Mammary epithelial cell (primary cell): ENCODE measurements at places on chromosomes 13 and 19. TPM values are rescaled to one million over a fixed set of nuclear protein-coding genes. Genes with fewer than 3 reads are reported as not detected.

RNU6-9 gene
- not detected in 2 replicates for total RNA-seq

IL17D gene
- 0.67 TPM for total RNA-seq

LAIR2 gene
- total RNA-seq = not detected

PRR19 gene
- 1.0 TPM for total RNA-seq

SPRED3 gene
- 4.5 and 6.1 TPM in 2 replicates for total RNA-seq

AKAP11 gene
- 28.5 TPM for total RNA-seq

HPN gene
- 1.0 TPM for total RNA-seq

BEST2 gene
- total RNA-seq = not detected in 2 replicates

DNA sequence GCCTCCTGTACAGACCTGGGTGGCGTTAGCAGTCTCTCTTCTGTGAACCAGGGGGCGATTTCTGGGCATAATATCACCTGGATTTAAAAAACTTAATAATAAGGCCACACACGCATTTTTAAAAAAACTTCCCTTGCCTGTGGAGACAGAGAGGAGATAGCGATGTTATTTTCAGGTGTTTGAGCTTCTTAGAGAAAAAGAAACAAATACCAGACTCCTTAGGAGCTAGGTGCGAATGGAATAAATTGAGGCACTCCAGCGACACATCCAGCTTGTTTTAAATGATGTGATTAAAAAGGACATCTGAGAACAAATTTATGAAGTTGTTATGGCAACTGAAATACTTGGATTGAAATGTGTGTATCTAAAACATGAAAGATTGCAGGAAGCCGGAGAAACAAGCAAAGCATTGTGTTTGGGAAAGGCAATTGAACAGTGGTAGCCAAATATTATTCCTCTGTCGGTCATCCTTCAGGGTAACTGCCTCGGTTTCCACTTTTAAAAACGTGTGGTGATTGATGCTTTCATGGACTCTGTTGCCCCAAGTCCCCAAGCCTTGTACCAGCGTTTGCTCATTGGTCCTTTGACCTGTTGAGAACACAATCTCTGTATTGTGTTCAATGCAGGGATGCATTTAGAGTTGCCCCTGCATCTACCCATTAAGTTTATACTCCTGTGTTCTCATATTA lies 158.7 kb downstream of the TM9SF2 start:
- DNase-seq = no peak

GRCh38 chr19:15507068-15508034 lies 974 bp upstream of the CYP4F22 start:
- no peak for DNase-seq

DNA sequence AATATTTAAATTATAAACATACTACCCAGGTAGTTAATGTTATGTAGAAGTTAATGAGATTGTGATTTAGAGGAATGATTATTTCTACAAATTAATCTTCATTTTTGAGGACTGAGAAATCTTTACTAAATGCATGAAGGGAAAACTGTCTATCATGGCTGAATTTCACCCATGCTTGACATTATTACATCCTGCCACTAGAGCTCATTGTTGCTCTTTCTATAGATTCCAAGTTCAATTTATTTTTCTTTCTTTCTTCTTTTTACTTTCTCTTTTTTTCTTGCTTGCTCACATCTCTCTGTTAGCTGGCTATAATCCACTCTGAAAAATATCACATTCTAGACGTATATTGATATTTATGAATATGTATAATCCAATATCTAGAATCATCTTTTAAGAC lies 505.0 kb upstream of the KLHL1 start:
- no peak for DNase-seq

DNA sequence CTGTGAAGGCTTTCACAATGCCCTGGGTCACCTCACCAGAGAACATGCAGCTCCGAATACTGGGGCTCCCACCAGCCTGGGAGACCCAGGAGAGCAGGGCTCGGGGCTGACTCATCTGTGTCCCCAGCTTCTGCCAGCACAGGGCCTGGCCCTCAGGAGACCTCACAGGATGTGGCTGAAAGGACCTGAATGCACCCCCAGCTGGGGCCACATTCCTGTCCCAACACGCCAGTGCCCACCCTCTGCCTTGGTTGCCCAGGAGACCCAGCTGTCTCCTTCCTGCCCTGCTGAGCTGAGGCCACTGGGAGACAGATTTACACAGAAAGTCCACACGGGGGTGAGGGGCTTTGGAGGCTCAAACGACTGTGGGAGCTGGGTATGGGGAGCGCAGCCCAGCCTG lies 11.9 kb downstream of the BCAT2 start:
- DNase-seq = no peak

DNA sequence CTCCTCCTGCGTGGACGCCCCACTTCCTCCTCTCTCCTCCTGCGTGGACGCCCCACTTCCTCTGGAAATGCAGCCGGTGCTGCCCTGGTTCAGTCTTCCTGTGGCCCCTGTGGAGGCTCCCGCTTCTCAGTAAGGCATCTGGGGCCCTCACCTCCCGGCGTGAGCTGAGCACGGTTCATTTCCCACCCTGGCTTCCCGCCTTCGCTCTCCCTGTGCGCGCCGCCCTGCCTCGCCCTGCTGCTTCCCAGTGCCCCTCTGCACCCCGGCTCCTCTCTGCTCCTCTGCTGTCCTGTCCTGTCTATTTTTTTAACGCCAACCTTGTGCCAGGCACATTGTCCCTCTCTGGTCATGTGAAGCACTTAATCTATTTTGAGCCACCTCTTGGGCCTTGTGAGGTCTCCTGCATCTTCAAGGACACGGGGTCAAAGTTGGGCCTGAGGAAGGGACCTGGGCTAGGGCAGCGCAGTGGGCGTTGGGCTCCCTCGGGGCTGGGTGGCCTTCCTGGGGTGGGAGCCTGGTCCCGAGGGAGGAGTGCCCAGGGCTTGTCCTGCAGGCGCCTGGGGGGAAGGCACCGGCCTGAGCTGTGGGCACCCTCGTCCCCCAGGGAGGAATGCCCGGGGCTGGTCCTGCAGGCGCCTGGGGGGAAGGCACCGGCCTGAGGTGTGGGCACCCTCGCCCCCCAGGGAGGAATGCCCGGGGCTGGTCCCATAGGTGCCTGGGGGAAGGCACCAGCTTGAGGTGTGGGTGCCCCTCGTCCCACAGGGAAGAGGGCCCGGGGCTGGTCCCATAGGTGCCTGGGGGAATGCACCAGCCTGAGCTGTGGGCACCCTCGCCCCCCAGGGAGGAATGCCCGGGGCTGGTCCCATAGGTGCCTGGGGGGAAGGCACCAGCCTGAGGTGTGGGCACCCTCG lies 13.0 kb downstream of the HCN2 start:
- no peak for DNase-seq

DNA sequence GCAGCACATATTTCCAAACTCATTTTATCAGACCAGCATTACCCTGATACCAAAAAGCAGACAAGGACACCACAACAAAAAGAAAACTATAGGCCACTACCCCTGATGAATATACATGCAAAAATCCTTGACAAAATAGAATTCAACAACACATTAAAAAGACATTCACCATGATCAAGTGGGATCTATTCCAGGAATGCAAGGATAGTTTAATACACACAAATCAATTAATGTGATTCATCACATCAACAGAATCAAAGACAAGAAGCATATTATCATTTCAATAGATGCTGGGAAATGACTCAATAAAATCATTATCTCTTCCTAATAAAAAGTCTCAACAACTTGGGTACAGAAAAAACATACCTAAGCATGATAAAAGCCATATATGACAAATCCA lies 11.2 kb downstream of the ZNF347 start:
- no peak for DNase-seq

DNA sequence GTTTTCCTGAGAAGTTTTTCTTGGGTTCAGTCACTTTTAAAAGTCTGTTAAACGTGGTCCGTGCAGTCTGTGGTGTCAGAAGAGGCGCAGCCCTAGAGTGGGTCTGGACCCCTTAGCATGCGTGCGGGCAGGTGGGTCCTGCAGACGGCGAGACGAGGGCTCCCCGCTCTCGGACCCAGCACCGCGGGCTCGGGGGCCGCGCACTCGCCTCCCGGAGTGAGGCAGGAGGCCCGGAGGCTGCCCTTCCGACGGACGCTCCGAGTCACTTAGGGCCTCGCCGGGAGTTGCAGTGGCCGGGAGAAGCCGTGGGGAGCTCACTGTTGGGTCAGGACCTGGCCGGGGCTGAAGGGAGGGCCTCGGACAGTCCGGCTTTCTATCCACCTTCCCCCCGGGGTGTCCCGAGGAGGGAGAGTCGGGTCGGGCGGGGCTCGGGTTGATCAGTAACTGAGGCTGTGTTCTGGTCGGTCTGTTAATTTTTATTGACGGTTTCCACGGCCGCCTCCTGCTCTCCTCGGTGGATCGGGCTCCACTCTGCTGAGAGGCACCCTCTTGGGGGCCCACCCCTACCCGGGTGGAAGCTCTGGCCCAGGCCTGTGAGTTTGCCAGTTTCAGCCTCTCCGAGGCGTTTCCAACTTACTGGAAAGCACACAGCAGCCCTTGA lies 1.3 kb downstream of the PTBP1 start:
- DNase-seq = no peak

DNA sequence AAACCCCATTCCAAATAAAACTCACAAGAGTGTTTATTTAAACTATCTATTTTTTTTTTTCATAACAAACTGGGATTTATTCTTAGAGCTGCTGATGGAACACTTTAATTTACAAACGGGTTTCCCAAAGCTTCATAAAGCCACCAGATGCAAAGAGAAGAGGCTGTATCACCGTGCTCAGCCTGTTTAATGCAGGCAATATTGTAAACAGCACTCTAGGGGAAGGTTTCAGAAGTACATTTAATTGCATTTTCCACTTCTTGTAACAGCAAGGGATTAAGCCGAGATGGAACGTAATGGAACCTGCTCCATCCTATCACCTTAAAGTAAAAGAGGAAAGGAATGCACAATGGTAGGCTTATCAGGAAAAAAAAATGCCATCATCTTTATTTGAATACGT lies 550.6 kb upstream of the ARGLU1 start:
- no peak for DNase-seq

DNA sequence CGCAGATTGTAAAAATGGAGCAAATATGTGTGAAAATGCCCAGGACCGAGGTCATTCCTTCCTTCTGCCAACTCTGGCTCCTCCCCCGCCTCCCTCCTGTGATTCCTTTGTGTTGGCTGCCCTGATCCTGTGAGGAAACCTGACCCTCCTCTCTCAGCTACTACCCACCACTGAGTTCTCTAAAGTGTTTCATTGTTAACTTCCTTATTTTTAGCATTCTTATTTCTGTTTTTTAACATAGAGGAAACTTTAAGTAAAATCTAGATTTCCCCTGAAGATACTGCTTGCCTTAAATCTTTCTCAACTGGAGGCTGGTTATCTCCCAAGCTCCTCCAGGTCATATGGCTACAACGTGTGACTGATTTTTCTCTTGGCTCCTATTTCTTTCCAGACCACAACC lies 21.7 kb upstream of the FBXL3 start:
- no peak for DNase-seq

DNA sequence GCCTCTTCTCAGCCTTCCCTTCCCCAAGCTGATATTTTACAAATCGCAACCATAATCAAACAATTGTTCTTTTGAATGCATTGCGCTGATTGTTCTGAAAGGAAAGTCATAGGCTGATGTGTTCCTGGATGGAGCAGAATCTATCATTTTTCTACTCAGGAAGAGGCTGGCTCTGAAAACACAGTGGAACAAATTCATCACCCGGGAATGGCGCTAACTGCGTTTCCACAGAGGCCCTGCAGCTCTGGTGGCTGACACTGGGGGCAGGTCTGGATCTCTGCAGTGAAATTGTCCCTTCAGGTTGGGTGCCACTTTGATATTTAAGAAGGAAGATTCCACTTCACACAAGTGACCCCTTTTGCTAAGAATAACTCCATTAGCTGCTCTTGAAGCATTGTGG lies 1060.8 kb downstream of the UQCRFS1 start:
- DNase-seq = no peak

- no peak for DNase-seq
Observed at GRCh38 chr13:51324714-51325420, 14.6 kb upstream of the SERPINE3 start.

GRCh38 chr19:40392894-40393517 lies 3.0 kb upstream of the HIPK4 start:
- peak; percentile 40 for DNase-seq

- DNase-seq = no peak
Observed at GRCh38 chr19:10920288-10920655, 8.2 kb downstream of the YIPF2 start.

GRCh38 chr19:34241513-34242337 lies 12.6 kb upstream of the GARRE1 start:
- DNase-seq = no peak

DNA sequence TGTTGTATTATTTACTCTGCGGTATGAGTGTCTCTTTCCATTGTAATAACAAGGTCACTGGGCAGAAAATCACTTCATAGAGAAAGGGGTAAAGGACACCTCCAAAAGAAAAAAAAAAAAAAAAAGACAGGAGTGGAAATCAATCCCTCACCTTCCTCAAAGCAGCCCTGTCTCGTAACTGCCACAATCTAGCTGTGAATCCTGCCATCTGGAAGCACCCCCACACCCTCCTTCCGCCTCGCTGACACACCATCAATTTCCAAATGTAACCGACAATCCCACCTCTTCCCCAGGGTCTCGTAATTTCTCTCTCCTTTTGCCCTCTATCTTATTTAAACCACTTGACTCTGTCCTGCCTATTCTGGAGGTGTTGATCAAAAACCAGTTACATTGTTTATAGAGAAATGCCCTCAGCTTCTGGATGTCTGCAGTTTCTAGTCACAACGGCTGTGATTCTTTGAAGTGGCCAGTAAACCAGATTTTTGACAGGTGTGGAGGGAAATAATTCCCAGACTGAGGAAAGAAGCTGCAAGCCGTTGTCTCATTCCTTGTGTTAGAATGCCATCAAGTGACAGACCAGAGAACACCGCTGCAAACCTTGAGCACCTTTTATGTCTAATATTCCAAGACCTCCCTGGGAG lies 9.1 kb upstream of the POP4 start:
- no peak for DNase-seq

DNA sequence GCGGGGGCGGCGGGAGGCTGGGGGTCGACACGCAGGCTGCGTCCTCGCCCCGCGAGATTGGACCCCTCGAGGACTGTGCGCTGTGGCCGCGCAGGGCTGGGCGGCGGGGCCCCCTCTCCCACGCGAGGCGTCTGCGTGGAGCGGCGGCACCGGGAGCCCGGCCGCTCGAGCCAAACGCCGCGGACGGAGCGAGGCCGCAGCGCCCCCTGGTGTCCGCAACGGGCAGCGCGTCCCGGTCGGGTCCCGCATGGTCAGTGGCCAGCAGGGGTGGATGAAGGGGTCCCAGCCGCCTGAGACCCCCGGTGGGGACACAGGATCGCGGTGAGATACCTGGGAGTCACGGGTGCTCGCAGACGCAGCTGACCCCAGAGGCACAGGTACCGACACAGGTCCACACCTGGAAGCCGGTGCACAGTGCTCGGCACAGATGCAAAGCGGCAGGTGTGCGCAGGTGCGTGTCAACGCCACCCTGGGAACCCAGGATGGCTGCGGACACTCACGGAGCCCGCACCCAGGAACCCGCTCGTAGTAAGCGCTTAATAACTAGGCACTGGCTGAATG lies 2.1 kb upstream of the CIRBP start:
- no peak for DNase-seq

GRCh38 chr13:114101358-114102130 lies 30.9 kb downstream of the RASA3 start:
- no peak for DNase-seq
